ENCODE measurements at places on chromosomes 4 and X. TPM values are rescaled to one million over a fixed set of nuclear protein-coding genes. Genes with fewer than 3 reads are reported as not detected.

DNA sequence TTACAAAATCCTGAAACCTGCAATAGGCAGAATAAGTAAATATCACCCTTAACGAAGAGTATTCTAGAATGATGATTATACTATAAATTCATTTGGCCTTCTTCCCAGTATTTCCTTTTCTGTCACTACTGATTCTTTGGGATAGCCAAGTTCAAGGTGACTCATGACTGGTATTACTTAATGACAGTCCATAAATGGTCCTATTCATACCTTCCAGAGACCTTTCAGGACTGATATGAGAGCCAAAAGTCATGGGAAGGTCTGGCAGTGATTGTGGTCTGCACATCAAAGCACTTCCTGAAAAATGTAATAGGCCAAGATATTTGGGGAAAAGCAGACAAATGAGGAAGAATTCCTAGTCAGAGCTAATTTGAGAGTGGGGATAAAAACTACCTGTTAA lies 239.6 kb upstream of the FAM47A start:
- DNase-seq = no peak

F8A3 gene
- total RNA-seq = 0.19 TPM

GAGE13 gene
- total RNA-seq = not detected

GRCh38 chrX:102712981-102713625 lies 855 bp downstream of the GPRASP2 start:
- DNase-seq = no peak

EOLA2 gene
- 23.7 TPM for total RNA-seq

DNA sequence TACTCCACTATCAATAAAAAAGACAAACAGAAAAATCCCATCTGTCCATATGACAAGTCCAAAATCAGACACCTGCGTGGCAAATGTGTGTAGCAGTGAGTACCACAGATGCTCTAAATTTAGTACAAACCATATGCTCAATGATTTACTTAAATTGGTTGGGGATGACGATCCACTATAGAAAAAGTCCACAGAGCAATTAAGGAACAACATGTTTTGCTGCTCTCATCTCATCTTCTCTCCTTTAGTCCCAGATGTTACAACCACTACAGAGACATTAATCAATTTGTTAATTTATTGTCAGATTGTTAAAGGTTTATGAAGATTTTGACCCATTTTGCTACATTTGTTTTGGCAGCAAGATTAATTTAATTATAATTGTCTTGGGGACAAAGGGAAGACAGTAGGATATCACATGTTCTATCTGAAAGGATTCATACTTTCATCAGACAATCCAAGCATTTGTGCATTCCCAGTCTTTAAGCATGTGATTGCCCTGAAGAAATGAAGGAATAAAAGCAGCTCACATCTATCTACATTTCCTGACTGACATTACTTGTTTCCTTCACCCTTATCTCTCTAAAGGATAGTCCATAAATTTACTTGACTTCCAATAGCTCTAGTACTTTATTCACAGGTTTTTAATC lies 2268.1 kb downstream of the PCDH7 start:
- DNase-seq = no peak

MAP7D3 gene
- total RNA-seq = 15.6 TPM

GRCh38 chr4:136203199-136203598 lies 1329.1 kb downstream of the PCDH18 start:
- DNase-seq = no peak

GPR82 gene
- not detected for total RNA-seq

HGFAC gene
- total RNA-seq = 0.38 TPM

MAGEB6B gene
- total RNA-seq = not detected

- no peak for DNase-seq
Observed at GRCh38 chr4:82561786-82562563, at the start of gene TMEM150C. Gene TMEM150C (minus strand): TSS chr4:82561988. CDS start chr4:82504657, 57,331 bp downstream.

GRCh38 chr4:49032440-49033161 lies 46.5 kb downstream of the CWH43 start:
- DNase-seq = no peak

DNA sequence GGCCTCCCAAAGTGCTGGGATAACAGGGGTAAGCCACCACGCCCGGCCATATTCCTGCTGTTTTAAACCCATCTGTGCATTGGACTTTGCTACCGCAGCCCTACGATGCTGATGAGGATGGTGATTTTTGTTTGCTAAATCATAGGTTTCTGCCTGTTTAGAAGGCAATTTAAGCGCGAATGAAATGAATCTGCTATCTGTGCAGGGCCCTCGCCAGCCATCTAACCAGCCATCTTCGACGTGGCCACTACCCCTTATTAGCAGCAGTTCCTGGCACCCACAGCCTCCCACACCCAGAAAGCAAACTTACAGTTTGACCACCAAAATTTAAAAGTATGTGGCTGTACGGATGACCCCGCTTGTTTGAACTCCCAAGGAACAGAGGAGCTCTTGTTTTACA lies 178.5 kb downstream of the SHOX start:
- peak; percentile 50 for DNase-seq

CLDN24 gene
- not detected for total RNA-seq

- DNase-seq = no peak
Observed at GRCh38 chrX:20252381-20253231, 14.1 kb downstream of the RPS6KA3 start.

DNA sequence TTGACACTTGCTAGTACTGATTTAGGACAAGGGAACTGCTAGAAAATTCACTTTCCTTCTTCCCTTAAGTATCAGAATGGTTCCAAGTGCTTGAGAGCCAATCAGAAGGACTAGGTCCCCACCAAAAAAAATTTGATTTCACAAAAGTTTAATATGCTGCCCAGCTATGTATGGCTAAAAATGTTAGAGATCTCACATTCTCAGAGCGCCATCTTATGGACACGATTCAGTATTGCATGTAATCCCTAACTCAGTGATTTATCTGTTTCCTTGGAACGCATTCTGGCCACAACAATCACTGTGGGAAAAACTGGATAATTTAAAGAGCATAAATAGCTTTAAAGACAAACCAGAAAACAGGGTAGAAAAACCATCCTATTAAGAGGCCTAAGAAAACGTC lies 255.1 kb upstream of the GPC4 start:
- no peak for DNase-seq

GRCh38 chrX:37871626-37872302 lies 24.4 kb upstream of the DYNLT3 start:
- no peak for DNase-seq

ADH7 gene
- not detected for total RNA-seq

GRCh38 chr4:177687117-177687516 lies 244.9 kb upstream of the AGA start:
- DNase-seq = no peak

- no peak for DNase-seq
Observed at GRCh38 chrX:13474164-13474516, 95.3 kb upstream of the EGFL6 start.

GRCh38 chrX:53440621-53441517 lies 6.7 kb upstream of the HSD17B10 start:
- peak; percentile 81 for DNase-seq

S100P gene
- 2.8 TPM for total RNA-seq

SLC26A1 gene
- 0.22 TPM for total RNA-seq

ETDB gene
- total RNA-seq = not detected

DNA sequence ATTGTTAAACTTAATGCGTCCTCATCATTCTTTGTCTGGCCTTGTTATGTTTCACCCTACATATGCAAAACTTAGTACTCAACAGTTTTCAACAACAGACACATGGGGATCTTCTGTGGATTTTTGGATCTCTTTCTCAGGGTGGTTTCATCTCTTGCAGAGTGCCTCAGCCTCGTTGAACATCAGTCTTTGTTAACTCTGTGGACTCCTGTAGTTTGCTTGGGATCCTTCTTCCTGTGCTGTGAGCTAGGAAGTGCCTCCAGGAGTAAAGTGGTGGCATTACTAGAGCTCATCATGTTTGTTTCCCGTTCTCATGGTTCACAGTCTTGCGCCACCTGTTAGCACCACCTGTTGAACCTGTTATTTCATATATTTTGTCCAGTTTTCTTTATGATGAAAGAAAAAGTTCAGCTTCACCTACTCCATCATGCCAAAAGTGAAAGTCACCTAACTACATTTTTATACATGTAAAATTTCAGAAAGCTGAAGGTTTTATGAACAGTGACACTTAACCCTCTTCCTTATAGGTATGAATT lies 27.5 kb upstream of the NDUFC1 start:
- no peak for DNase-seq

DNA sequence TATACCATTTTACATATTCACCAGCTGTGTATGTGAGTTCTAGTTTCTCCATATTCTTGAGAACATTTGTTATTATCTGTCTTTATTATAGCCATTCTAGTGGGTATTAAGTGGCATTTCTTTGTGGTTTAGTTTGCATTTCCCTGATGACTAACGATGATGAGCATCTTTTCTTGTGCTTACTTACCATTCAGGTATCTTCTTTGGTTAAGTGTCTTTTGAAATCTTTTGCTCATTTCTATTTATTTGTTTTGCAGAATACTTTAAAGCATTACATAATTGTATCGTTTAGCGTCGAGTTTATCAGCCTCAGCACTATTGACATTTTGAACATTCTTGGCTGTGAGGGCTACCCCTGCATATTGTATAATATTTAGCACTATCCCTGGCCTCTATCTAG lies 85.4 kb downstream of the FRMPD4 start:
- DNase-seq = no peak

NKX3-2 gene
- 0.30 TPM for total RNA-seq

DNA sequence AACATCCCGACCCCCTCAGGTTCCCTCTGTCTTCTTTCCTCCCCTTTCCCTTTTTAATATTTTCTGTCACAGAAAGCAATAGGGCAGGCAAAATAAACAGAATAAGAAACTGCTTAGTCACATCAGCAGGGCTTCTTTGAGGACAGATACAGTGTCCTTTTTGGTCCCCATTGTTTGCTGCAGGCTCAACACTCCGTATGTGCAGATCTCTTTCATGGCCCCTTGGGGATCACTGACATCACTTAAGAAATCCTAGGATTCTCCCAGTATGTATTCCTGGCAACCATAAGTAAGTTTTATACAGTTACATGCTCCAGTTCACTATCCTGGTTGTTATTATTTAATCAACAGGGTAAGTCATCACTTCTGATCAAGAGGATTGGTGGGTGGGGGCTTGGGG lies 448.0 kb downstream of the NKX6-1 start:
- DNase-seq = no peak

DNA sequence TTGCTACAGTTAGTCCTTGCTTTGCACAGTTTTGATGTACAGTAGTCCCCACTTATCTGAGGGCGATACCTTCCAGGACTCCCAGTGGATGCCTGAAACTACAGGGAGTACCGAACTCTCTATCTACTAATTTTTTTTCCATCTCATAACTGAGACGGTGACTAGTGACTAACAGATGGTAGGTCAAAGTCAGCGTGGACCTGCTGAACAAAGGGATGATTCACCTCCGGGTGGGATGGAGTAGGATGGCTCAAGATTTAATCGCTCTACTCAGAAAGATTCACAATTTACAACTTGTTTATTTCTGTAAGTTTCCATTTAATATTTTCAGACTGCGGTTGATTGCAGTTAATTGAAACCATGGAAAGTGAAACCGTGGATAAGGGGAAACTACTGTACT lies 655.8 kb downstream of the ZNF674 start:
- no peak for DNase-seq

GRCh38 chr4:1327526-1328266 lies 19.3 kb upstream of the UVSSA start:
- DNase-seq = no peak

DNA sequence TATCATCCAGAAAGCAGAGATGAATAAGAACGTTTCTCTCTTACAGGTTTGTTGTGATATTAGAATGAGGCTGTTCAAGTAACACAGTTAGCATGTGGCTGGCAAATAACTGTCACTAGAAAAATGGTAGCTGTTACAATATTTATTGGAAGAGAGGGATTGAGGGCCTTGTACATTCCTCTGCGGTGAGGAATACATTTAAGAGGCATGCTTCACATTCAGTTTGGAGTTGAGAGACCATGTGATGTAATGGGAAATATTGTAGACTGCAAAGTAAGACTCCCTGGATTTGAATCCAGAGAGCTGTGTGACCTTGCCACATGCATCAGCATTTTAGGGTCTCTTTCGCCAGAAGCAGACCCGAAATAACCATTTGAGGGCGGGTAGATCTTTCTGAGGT lies 104.8 kb upstream of the KIT start:
- DNase-seq = no peak

DNA sequence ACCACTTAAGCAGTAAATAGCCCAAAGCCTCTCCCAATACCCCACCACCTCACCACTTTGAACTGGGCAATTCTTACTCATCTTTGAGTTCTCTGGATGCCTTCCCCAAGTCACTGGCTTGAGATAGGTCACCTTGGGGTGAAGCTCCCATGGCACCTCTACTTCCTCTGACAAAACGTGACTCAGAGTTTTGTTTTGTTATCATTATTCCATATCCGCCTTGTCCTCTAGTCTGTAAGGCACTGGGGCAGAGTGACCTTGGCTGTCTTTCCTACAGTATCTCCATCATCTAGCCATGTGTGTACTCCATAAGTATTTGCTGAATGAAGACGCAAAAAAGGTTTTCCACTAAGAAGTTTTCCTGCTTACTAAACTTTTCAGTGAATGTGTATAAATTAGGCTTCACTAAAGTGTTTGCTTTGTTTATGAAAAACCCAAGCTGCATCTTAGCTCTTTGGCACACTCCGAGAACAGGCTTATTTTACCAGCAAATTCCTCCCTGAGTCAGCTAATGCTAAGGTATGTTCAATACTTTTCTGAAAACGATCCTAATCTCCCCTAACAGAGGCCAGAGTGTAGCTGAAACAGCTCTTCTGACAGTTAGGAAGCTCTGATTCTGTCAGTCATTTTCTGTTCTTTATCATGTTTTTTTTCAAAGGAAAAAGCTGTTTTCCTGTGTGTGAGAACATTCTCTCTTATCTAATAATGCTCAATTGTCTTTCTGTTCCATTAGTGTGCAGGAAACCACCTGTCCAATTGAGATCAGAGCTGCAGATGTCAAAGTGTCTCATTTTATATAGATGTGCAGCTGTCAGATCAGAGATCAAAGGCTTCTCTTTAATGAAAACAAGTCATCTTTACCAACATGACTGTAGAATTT lies 30.2 kb upstream of the TSPAN5 start:
- DNase-seq = no peak

Measured in cardiac septum (tissue), 1 donor.